GM12892 (cell line): ENCODE measurements at places on chromosomes 1 and 21.

- no peak for DNase-seq
These were observed 16.7 kb downstream of the COL8A2 start for GRCh38 chr1:36108314-36108713.

GRCh38 chr1:12475101-12475500, 142.9 kb downstream of the DHRS3 start:
- DNase-seq: no peak

- no peak for DNase-seq
These were observed 42.2 kb downstream of the AK4 start for GRCh38 chr1:65190229-65190628.

GRCh38 chr1:214448536-214448935, 102.9 kb downstream of the PTPN14 start:
- no peak for DNase-seq

GRCh38 chr1:210239349-210240111, 6.9 kb downstream of the SERTAD4 start:
- DNase-seq: no peak

GRCh38 chr1:198047913-198048312, 108.9 kb upstream of the NEK7 start:
- no peak for DNase-seq

GRCh38 chr1:15370781-15371520, 38.7 kb upstream of the EFHD2 start:
- DNase-seq: no peak

GRCh38 chr1:23436520-23437354, 12.2 kb upstream of the TCEA3 start:
- DNase-seq: no peak

- no peak for DNase-seq
These were observed 296.2 kb downstream of the LMX1A start for GRCh38 chr1:165060285-165060793.

DNA sequence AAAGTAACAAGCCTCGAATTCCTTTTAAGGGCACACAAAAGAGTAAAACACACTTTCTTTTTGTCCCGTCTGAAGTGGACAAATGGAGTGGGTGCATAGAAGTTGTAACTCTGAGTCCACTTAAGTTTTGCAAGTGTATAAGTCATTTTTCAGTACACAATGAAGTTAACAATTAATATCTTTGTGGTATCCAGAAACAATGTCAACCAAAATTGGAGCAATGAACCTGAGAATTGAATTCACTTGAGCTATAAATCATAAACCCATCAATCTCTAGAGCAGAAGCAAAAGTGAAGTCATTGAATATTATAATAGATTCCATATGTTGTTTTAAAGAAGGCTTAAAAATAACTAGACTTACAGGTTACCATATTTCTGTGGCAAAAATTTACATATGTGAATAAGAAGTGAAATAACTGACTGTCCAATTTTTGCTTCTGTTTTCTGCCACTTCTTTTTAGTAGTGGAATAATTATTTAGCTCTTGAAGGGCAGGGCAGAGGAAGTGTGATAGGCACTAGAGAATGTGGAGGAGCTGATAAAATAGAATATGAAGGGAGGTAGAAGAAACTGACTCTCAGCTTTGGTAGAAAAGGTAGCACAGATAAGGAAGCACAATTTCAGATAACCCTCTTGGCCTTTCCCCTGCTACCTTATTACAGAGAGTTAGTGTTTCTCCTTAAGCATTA, 73.9 kb upstream of the RGL1 start:
- no peak for DNase-seq

GRCh38 chr1:59593798-59594790, 220.7 kb upstream of the HOOK1 start:
- no peak for DNase-seq

DNA sequence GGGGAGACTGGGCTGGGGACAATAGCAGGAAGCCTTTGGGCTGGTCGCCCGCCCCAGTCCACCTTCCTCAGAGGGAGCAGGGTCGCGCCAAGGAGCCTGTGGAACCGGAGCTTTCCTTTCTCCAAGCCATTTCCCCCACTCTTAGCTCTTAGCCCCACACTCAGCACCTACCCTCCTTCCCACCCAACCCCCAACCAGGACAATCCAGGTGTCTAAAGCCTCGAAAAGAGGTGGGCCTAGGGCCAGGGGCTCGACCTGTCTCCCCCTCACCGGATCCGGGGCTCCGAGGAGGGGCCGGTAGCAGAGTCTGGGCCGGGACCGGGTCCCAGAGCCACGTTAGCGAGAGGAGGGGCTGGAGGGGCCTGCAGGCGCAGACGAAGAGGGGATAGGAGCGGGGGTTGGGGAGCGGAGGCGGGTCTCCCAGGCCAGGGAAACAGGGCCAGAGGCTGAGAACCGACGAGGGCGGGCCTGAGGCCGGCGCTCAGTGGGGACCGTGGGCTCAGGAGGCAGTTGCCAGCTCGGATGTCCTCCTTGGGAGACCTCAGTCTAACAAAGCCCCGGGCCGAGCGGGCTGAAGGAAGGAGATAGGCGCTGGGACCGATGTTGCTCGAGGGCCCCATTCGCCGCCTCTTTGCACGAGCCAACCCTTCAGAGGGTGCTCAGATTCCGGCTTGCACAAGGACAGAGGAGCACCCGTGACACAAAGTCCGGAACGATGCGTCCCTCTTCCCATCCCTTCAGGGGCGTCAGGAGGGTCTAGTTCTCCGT, 943 bp downstream of the SEMA6C start:
- DNase-seq: no peak

DNA sequence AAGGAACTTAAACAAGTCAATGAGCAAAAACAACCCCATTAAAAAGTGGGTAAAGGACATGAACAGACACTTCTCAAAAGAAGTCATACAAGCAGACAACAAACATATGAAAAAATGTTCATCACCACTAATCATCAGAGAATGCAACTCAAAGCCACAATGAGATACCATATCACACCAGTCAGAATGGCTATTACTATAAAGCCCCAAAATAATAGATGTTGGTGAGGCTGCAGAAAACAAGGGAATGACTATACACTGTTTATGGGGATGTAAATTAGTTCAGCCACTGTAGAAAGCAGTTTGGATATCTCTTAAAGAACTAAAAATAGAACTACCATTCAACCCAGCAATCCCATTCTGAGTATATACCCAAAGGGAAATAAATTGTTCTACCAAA, 51.2 kb downstream of the MRPL39 start:
- no peak for DNase-seq

DNA sequence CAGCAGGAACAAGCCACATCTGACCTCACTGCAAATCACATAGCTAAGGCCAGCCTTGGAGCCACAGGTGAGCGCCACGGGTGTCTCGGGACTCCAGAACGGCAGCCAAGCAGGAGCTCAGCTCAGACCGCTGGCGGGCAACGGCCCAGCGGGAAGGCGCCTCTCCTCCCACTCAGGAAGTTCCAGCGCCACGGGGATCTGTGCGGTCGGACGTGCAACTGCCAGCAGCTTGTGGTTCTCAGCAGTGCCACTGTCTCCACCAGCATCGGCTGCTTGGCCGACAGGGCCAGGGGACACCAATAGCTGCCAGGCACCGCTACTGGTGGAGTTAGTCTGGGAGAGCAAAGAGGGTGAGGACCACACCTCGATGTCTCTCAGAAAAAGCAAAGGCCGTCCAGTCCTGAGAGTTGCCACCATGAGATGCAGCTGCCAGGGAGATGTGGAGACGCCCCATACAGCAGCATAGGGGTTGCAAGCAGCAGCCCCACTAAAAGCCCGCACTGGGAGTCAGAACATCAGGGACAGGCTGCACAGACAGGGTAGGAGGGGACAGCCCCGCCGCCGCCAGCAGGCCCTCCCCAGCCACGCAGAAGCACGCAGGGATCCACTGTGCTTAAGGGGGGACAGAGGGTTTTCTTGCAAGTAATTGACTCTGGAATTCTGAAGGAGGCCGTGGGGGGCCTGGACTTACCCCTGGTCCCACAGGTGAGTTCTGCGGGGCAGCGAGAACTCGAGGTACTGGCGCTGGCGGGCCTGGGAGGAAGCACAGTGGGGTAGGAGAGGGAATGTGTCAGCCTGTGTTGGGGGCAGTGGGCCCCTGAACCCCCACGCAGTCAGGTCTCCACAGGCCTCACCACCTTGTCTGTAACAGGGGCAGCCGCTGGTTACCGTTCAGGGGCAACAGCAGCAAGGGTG, 83.5 kb downstream of the NPHP4 start:
- no peak for DNase-seq

DNA sequence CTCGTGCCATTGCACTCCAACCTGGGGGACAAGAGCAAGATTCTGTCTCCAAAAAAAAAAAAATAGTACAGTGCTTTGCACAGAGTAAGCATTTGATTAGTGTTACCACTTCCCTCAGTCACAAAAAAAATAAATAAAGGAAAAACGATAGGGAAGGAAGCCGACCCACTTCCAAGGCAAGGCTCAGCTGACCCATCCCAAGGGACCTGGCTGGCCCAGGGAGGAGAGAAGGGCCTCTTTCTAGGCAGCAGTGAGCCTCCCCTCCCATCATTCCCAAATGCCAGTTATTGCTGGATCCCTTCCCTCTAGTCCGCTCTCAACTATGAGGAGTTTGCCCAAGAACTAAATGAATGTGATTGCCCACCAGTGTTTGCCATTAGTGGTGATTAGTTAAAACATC, 77.8 kb downstream of the TMEM53 start:
- DNase-seq: no peak

GRCh38 chr1:197519741-197520334, 251.8 kb downstream of the CRB1 start:
- DNase-seq: no peak

DNA sequence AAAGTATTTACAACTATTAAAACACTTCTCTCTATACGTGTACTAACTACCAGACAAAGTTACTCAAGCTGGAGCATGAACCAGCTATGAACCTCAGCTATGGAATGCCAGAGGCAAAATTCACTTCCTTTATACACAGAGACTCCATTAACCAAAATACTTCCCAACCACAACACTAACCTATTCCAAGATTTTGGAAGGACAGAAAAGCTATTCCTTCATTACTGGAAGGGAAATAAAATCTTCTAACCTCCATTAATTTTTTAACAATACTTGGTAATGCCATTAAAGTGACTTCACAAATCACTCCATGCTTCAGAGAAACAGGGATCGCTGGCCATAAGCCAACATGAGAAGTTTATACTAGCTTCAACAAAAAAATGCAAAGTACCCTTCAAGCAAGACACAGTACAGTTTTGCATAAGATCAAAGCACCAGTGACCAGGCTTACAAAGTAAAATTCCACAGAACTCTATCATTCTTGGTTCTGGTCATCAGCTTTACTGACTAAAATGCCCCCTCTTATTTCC, 58.0 kb downstream of the PUM1 start:
- no peak for DNase-seq

DNA sequence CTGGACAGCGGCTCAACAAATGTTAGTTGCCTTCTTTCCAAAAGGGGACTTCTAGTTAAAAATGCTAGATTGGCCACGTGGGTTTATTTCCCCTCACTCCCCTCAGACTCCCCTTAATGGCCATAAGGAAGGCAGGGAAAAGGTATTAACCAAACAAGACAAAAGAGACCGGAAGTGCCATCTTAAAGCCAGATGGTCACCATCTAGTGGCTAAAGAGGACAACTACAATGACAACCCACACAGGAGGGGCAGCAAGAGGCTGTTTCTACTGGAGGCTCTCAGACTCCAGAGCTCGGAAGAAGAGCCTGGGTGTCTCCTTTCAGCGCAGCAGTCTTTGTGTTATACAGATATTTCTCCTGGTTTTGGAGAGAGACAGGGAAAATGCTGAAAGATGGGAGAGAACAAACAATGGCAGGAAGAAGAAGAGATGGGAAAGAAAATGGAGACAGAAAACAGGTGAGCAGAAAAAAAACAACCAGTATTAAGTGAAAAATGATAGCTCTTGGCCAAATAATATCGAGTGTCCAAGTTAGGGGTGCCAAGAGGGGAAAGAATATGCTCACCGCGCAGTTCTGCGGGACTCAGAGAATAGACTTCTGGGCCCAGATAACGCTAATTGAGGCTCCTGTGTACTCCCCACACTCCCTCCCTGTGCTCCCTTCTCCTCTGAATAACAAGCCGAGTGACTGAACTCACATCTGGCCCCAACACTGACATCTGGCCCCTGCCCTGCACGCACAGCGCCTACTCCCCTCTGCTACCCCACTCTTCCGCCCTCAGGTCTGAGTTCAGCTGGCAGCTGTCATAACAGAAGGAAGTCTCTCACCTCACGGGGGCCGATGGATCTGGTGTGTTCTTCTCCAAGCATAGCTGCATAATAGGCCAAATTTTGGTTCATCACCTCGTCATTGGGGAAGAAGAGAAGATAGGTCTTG, 9.6 kb downstream of the P3H1 start:
- no peak for DNase-seq

DNA sequence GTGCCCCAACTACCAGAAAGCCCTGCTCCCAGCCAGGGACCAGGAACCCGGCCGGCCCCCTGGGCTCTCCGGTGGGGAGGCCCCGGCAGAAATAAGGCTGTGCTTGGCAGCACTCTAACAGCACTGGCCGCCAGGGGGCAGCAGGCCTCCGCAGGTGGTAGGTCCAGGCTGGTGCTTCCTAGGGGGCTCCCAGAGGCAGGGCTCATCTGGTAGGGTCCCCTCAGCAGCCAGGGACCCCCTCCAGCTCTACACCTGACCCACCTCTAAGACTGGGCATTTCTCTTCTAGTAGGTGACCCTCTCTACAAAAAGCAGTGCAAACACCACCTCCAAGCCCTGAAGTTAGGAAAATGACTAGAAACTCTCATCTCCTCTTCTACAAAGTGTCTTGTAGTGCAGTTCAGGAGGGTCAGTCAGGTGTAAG, 85.6 kb downstream of the STUM start:
- peak; percentile 79 for DNase-seq

- DNase-seq: no peak
These were observed 66.6 kb upstream of the TIAM1 start for GRCh38 chr21:31410499-31411131.

DNA sequence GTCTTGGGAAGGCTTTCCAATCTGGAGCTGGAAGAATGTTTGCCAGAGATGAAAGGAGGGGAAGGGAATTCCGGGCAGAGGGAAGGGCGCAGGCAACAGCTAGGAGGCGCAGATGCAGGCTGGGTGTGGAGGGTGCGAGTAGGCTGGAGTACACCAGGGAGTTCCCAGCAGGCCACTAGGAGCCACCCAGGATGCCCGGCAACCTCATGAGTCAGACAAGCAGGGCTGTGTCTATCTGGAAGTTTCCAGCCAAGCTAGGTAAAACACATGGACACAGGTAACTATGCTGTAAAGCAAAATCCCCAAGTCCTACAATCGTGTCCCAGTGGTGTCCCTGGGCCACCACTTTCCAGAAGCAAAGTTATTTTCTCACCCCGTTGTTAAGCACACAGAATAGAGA, 990 bp upstream of the NBL1 start:
- DNase-seq: no peak
